ENCODE measurements at places on chromosomes 5 and 9. TPM values are rescaled to one million over a fixed set of nuclear protein-coding genes. Genes with fewer than 3 reads are reported as not detected.

The INSL4 gene
- total RNA-seq, result not detected

The GBGT1 gene
- total RNA-seq, result 16.7 TPM

The TMEM232 gene
- 1.2 TPM for total RNA-seq

The NTNG2 gene
- total RNA-seq, result 0.58 TPM

All from myometrial cell (primary cell).